ENCODE measurements at places on chromosomes 5 and 9. TPM values are rescaled to one million over a fixed set of nuclear protein-coding genes. Genes with fewer than 3 reads are reported as not detected.
A peak's percentile ranks its signal among the peaks of the same experiment; 100 is the strongest.

The IRX2 gene
- total RNA-seq: 0.10 TPM

The MED27 gene
- total RNA-seq: 14.2 TPM

The CD74 gene
- total RNA-seq: 140 TPM

The CD14 gene
- total RNA-seq: 18.3 TPM

The CDH18 gene
- not detected for total RNA-seq

The FBN2 gene
- total RNA-seq: 0.21 TPM

The HMMR gene
- 0.80 TPM for total RNA-seq

The ADAMTS13 gene
- 2.0 TPM for total RNA-seq

The TRIM7 gene
- total RNA-seq: 42.6 TPM

The ROPN1L gene
- not detected for total RNA-seq

The GPX3 gene
- total RNA-seq: 852 TPM

The GCNT4 gene
- 1.5 TPM for total RNA-seq

The SPINK7 gene
- total RNA-seq: not detected

The DMXL1 gene
- 19.2 TPM for total RNA-seq

The PCDHB7 gene
- total RNA-seq: 0.19 TPM

The SLC6A7 gene
- total RNA-seq: not detected

The RANBP17 gene
- total RNA-seq: 1.0 TPM

The TNC gene
- total RNA-seq: 7.6 TPM

- no peak for DNase-seq
These were observed 48.8 kb upstream of the EGFL7 start for GRCh38 chr9:136613824-136614371.

- no peak for DNase-seq
These were observed 92.7 kb downstream of the RFX3 start for GRCh38 chr9:3433066-3433465.

- DNase-seq: no peak
These were observed 19.3 kb upstream of the TMEM161B start for GRCh38 chr5:88287846-88288527.

- DNase-seq: no peak
These were observed 77.0 kb upstream of the TMC1 start for GRCh38 chr9:72444435-72444834.

GRCh38 chr5:171571663-171572062 is 152.2 kb downstream of the FGF18 start:
- no peak for DNase-seq

DNA sequence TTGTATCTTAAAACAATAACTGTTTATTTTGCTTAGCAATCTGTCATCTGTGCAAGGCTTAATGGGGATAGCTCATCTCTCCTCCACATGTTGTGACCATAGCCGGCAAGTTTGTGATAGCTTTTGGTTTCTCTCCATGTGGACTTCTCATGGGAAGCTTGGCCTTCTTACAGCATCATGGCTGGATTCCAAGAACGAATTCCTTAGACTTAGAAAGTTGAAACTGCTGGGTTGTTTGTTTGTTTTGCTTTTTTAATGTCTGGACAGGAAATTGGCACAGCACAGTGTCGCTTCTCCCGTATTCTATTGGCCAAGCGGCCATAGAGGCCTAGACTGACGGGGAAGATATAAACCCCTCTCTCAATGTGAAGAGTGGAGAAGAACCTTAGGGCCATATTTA is 61.0 kb upstream of the PRDM9 start:
- no peak for DNase-seq

- no peak for DNase-seq
These were observed 442.9 kb downstream of the RAB3C start for GRCh38 chr5:59025734-59026133.

- no peak for DNase-seq
These were observed 542 bp downstream of the FKBP15 start for GRCh38 chr9:113220467-113221002.

DNA sequence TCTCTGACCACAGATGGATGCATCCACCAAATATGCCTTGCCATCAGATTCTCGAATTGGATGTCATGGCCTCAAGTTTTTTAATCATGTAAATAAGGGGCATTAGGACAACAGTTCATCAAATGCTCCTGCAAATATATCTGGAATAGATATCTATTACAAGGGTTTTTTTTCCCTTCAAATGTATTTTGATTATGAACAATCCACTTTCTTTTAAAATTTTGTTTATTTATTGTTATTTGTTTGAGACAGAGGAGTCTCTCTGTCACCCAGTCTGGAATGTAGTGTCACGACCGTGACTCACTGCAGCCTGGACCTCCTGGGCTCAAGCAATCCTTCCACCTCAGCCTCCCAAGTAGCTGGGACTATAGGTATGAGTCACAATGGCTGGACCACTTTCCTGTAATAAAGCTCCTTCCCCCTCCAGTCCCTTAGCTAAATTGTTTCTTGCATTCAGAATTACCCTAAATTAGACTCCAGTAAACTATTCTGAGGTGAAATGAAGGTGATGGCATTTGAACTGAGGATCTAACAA is 1412.1 kb downstream of the EFNA5 start:
- no peak for DNase-seq

GRCh38 chr5:36491856-36492255 is 114.5 kb upstream of the SLC1A3 start:
- DNase-seq: no peak

DNA sequence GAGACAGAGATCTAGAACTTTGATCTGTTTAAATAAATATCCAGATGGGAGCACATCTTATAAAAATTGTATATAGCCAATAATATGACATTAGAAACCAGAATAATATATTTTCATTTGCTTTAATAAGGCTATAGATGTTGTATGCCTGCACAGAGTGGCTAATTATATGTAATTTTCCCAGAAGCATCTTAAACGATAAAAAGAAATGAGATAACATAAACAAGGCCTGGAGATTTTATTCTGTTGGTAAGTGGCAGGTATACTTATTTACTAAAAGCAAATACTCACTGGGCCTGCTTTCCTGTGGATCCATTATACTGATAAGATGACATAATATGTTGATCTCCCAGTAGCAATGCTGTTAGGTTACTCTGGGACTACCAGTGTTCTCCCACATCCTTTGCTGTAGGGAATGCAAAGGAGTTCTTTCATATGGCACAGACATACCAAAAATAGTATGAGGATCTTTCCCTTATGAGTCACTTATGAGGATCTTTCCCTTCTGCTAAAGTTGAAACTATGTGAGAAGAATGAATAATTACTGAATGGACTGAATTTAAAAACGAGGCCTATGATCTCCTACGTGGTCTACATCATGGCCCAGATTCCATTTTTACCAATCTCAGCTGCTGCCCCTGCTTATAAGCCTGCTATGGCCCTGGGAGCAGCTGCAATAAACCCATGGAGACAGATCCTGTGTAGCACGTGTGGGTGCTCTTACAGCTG is 112.1 kb downstream of the NUDT12 start:
- DNase-seq: no peak

GRCh38 chr5:135222171-135222681 is 176.8 kb downstream of the MACROH2A1 start:
- peak; percentile 87 for DNase-seq

DNA sequence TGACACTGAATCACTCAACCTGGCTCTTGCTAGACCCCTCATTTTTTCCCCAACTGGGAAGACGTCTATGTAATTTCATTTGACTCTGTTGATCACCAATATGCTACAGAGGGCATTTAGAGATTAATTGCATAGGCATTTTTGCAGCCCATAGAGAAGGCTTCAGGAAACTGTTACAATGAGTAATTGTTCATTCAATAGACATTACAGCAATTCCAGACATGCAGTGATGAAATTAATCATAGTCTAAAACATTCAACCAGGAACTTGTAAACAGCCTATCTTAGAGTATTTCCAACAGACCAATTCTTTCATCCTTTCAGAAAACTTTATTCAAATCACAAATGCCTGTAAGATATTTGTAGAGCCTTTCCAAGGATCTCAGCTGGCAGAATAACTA is 122.3 kb downstream of the MARCHF11 start:
- DNase-seq: no peak

DNA sequence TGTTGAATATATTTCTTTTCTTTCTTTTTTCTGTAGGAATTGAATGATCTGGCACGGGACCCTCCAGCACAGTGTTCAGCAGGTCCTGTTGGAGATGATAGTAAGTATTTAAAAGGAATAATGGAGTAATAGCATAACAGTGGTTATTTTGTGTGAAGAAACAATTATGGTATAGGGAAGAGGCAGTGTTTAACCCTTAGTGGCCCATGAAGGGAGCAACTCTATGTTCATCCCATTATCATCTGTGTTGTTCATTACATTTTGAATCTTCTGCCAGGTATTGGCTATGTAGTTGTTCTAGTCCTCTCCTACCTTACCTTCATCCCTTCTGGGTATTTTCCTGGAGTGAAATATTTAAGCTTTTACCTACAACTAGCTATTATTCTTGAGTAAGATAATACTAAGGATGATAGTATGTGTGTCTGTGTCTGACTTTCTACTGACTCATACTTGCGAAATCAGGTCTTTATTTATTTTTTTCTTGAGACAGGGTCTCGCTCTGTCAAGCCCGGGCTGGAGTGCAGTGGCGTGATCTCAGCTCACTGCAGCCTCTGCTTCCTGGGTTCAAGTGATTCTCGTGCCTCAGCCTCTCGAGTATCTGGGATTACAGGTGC is 39.3 kb downstream of the UBE2D2 start:
- no peak for DNase-seq

DNA sequence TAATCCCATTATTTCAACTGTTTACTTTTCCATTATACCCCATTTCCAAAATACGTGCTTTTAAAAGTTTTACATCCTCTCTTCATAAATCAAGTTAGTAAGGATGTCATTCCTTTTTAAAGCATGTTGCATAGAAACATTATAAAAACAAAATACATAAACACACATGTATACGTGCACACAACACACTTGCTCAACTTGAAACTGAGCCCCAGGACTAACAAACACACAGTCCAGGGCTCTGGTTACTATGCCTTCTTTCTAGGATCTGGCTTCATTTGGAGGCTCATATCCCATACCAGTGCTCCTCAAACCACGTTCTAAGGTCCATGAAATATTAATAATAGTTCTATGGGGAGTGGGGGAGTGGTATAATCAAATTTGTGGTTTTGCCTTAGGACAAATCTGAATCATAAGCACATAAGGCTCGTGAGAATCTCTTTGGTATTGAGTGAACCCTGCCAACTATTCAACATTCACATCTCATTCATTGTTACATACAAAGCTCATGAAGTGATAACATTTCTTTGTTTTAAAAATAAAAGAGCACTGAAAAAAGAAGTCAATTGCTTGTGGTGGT is 55.2 kb downstream of the NFIB start:
- DNase-seq: no peak

DNA sequence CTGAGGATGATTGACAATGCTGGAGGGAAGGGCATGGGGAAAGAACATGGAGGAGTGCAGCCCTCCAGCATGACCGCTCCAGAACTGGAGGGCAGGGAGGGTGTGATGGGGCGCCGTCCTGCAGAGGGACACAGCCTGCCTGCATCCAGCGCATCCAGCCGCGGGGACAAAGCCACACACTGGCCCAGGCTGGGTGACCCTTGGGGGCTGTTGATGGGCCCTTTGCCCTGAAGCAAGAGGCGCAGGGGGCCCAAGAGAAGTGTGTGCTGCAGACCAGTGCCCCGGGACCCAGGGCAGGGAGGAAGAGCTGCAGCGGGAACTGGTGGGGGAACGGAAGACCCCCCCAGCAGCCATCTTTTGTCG is 169.8 kb upstream of the PPP1R26 start:
- no peak for DNase-seq

GRCh38 chr9:101409079-101409477 is 10.4 kb downstream of the ZNF189 start:
- DNase-seq: no peak

DNA sequence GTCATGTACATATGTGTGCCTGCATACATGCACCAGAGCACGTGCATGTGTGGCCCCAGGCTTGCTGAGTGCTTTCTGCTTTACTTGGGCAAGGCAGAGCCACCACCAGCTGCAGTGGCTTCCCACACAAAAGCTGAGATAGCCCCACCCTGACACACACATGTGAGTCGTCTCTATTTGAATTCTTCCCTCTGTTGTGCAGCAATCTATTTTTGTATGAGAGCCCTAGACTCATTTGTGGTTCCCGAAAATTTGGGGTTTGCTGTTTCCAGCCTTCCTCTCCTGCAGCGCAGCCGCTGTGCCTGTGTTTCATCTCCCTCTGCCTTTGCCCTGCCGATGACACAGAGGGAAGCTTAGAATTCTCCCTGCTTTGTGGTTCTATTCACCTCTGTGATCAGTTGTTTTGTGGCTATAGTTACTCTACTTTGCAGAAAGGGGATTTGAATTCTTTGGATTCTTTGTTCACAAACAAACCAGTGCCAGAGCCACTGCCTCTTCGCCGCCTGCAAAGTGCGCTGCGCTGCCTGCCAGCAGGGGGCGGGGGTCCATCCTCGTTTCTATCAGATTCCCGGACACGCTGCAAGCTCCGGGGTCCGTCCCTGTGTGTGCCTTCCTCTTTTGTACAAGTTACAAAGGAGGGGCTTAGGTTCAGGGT is 95.8 kb upstream of the DAP start:
- DNase-seq: peak; percentile 17

DNA sequence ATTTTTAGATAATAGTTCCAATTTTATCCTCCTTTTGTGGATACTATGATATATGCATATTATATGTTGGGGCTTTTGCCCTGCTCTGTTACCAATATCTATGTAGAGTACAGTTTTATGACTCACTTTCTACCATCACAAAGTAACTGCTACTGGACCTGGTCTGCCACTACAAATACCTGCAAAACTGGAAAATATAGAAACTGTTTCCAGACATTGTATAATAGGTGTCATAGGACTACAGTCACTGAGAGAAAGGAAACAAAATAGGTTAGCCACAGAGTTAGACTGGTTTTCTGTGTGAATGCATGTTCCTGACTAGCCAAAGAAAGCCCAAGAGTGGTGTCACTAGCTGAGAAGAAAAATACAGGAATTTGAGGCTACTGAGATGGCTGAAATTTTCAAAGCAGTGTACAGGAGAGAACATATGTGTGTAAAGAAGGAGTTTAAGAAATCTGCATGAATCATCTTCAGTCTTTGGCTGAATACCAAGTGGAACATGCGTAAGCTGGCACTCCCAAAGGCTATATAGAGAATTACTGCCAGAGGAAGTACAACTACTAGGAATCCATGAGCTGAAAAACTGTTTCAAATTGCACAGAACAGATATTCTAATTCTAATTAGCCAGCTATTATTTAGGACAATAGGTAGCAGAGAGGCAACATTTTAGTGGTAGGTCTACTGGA is 29.0 kb upstream of the FAM174A start:
- no peak for DNase-seq

- DNase-seq: no peak
These were observed 34.6 kb downstream of the PKD2L2 start for GRCh38 chr5:137923856-137924255.

GRCh38 chr5:32673272-32673671 is 37.8 kb upstream of the NPR3 start:
- DNase-seq: no peak

DNA sequence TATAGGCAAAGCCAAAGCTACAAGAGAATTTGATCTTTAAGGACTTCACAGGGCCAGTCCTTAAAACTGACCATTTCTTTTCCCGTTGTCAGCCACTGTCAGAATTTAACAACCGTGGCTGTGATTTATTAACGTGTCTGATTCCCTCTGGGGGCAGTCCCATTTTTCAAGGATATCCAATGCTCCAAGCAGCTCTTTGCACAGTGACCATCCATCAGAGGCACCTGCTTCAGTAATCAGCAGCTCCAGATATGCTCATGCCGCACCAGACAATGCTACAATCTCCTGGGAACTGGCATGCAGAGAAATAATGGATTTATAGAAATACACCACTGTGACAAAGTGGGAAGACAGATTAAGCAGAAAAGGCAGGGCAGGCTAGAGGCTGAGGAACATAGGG is 163.3 kb upstream of the PPP1R2B start:
- no peak for DNase-seq

GRCh38 chr9:137456864-137457405 is 2.2 kb downstream of the NSMF start:
- DNase-seq: peak; percentile 13

- DNase-seq: no peak
These were observed 604.1 kb downstream of the MTRR start for GRCh38 chr5:8473016-8473415.

All from psoas muscle (tissue), 8 donors.